Spleen (tissue), 13 donors: ENCODE measurements at places on chromosomes 4 and X. TPM values are rescaled to one million over a fixed set of nuclear protein-coding genes. Genes with fewer than 3 reads are reported as not detected.

CYLC1 gene
- not detected for total RNA-seq

GABRG1 gene
- 0.09 TPM for total RNA-seq

DNA sequence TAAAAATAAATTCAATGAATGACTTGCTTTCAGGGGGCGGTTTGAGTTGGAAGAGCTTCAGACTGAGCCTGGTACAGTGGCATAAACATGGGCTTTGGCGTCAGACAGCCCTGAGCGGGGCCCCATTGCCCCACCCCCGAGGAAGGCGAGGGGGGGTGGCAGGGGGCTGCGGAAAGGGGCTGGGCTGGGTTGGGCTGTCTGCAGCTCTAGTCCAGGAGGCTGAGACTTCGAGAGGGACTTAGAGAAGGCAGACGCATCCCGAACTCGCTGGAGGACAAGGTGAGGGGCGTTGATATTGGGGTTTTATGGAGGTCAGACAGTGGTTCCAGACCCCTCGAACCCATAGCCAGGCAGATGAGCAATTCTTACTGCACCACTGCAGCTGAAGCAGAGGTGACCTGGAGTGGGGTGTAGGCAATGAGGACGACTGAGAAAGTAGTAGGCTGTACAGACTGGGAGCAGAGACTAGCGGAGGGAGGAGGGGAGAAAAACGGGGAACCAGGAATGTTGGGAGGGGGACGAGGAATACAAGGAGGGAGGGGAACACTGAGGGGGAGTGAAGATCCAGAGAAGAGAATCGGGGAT lies at the start of gene MAGED2:
Gene MAGED2, plus strand, starts transcription at position 222 of the 585 bp plus-strand sequence. CDS start 1,587 bp downstream, outside the sequence.
- DNase-seq = peak; percentile 85

TEX13B gene
- not detected for total RNA-seq

GRCh38 chr4:98833384-98833783 lies 95.5 kb downstream of the EIF4E start:
- DNase-seq = no peak

GRCh38 chr4:102299354-102300107 lies 45.8 kb downstream of the SLC39A8 start:
- DNase-seq = no peak

SSX4B gene
- not detected for total RNA-seq

DNA sequence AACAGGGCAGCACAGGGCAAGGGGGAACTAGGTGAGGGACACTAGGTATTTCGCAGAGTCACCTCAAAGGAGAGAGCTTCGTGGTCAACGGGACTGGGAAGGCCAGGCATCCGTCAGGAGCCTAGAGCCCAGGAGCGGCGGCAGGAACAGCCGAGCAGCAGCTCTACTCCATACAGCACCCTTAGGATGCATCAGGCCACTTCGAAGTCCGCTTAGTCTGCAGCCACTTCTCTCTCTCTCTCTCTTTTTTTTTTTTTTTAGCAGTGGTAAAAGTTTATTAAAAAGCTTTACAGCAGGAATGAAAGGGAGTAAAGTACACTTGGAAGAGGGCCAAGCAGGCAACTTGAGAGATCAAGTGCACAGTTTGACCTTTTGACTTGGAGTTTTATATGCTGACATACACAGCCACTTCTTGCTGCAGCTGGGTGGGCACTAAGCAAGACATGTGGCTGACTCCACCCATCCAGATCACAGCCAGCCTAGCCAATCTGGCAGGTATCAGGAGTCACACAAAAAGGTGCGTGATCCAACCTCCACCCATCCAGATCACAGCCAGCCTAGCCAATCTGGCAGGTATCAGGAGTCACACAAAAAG lies 209.7 kb upstream of the RADX start:
- DNase-seq = no peak

- DNase-seq = peak; percentile 71
These were observed 33.6 kb upstream of the MXD4 start for GRCh38 chr4:2295500-2295899.

NEUROG2 gene
- not detected for total RNA-seq
